ENCODE measurements at places on chromosomes 11 and 22. TPM values are rescaled to one million over a fixed set of nuclear protein-coding genes. Genes with fewer than 3 reads are reported as not detected.

The SCARF2 gene
- 1.5 TPM for total RNA-seq

The ARHGAP8 gene
- 26.0 TPM for total RNA-seq

DNA sequence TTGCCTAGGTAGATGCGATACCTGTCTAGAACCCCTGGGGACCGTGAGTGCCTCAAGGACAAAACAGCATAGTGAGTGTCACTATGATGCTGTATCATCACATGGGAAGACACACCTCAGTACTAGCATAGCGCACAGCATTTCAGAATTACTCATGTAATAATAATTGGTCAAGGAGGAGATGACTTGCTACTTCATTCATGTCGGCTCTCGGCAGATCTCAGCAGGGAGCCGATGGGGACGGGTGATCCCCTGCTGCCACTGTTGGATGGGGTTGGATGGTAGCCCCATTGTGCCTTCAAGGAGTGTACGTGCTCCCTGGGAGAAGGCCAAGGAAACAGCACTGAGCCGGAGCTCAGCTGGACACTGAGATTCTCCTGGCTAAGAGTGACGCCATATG, 186.9 kb downstream of the EFCAB6 start:
- no peak for DNase-seq

The AMPD3 gene
- total RNA-seq, result 6.7 TPM

- DNase-seq, result no peak
These were observed 13.0 kb downstream of the DNAJB13 start for GRCh38 chr11:73963861-73964260.

DNA sequence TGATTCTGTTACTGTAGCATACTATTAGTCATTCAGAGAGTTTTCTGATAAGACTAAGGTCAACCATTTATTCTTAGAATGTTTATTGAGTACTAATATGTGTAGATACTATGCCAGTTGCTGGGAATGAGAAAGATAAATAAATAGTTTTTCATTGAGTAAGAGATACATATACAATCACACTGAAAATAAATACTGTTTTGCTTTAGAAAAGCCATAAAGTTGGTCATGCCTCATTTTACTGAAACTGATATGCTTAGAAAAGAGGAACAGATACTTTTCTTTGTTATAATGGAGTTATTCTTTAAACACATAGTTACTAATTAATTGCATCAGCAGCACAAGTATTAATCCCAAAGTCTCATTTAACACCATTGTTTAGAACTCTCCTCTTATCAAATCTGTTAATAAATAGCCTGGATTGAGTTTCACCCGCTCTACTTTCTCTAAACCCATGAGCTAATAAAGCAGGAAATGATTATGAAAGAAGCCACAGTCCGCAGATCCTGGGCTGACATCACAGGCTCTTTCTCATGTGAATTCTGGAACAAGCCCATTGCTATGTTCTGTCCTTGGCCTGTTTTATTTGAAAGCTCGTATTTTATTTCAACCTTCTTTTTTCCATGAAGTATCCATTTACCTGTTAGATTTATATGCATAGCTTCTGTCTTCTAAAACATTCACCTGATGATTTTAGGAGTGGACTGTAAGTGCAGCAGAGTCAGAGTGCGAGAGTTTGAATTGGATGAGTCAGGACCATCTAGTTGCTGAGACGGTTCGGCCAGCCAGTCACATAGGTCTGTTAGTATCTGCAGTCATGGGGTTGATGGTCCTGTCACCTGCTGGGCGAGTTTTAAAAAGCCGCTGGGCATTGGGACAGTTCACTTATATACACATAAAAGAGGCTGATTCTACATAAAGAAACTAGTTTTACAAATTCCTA, 35.5 kb downstream of the PIWIL4 start:
- peak; percentile 68 for DNase-seq
